ENCODE measurements at places on chromosomes 12 and 14. TPM values are rescaled to one million over a fixed set of nuclear protein-coding genes. Genes with fewer than 3 reads are reported as not detected.
A peak's percentile ranks its signal among the peaks of the same experiment; 100 is the strongest.

GRCh38 chr12:57836442-57837375 lies 9.8 kb downstream of the CTDSP2 start:
- H3K27me3 ChIP-seq, result no peaks in the 10 kb centered on the region
- no peak overlapping the region for H3K4me3 ChIP-seq
- peaks cover 100% of the 10 kb centered on the region for H3K4me1 ChIP-seq
- no peaks in the 10 kb centered on the region for H3K36me3 ChIP-seq

TAMALIN gene
- 10.7 TPM for total RNA-seq

TAS2R31 gene
- 2.8 TPM for total RNA-seq

GRCh38 chr14:65483647-65484046 lies 71.1 kb downstream of the FUT8 start:
- no peaks in the 10 kb centered on the region for H3K27me3 ChIP-seq
- H3K27ac ChIP-seq, result no peak overlapping the region
- H3K36me3 ChIP-seq, result no peaks in the 10 kb centered on the region
- H3K4me1 ChIP-seq, result peaks cover 8% of the 10 kb centered on the region
- DNase-seq, result no peak

- no peak overlapping the region for H3K4me3 ChIP-seq
- no peak for DNase-seq
- no peaks in the 10 kb centered on the region for H3K27me3 ChIP-seq
- H3K36me3 ChIP-seq, result no peaks in the 10 kb centered on the region
- peak overlapping the region; percentile 84 for H3K27ac ChIP-seq
Measured at GRCh38 chr14:68806526-68807147, 13.8 kb upstream of the ZFP36L1 start.

DNA sequence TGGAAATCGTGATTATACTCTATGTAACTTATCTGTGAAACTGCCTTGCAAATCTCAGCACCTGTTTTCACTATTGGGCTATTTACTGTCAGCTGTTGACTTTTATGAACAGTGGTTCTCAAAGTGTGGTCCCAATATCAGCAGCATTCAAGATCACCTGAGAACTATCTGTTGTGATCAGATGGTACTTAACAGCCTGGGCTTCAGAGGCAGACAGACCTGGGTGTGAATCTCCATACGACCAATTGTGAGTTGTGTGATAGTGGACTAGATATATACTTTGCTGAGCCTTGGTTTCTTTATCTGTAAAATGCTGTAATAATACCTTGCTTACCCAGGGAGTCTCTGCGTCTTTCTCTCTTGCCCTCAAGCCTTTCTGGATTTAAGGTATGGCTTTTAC lies 105.1 kb downstream of the ERGIC2 start:
- no peaks in the 10 kb centered on the region for H3K27me3 ChIP-seq
- no peaks in the 10 kb centered on the region for H3K4me1 ChIP-seq
- peaks cover 6% of the 10 kb centered on the region for H3K36me3 ChIP-seq
- DNase-seq, result no peak
- H3K27ac ChIP-seq, result no peak overlapping the region

- no peaks in the 10 kb centered on the region for H3K27me3 ChIP-seq
- no peaks in the 10 kb centered on the region for H3K4me1 ChIP-seq
- no peak overlapping the region for H3K4me3 ChIP-seq
Measured at GRCh38 chr14:85038526-85039352, 491.2 kb upstream of the FLRT2 start.

GRCh38 chr14:24381363-24382063 lies 13.5 kb downstream of the NFATC4 start:
- no peak overlapping the region for H3K4me3 ChIP-seq
- DNase-seq, result no peak
- peaks cover 20% of the 10 kb centered on the region for H3K4me1 ChIP-seq
- no peaks in the 10 kb centered on the region for H3K27me3 ChIP-seq
- H3K36me3 ChIP-seq, result no peaks in the 10 kb centered on the region

DNA sequence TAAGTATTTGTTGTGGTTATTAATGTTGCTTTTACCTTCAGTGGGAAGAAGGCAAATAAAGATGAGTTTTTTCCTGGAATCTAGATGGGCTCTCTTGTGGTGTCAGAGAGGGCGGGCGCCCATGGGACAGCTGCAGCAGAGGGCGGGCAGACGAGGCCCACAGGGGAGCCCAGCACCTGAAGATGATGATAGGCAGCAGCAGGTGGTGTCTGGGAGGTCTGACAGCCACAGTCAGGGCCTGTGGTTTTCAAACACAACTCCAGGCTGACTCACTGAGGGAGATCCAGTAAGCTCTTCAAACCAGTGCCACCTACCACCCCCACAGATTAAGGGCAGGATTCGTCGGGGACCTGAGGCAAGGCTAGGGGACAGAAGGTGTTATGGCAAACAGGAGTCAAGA lies 42.8 kb downstream of the NKX2-1 start:
- no peak overlapping the region for H3K4me3 ChIP-seq
- DNase-seq, result no peak
- no peaks in the 10 kb centered on the region for H3K4me1 ChIP-seq
- no peaks in the 10 kb centered on the region for H3K36me3 ChIP-seq
- H3K27me3 ChIP-seq, result no peaks in the 10 kb centered on the region

RILPL1 gene
- 6.0 TPM for total RNA-seq

- H3K4me1 ChIP-seq, result no peaks in the 10 kb centered on the region
- no peak overlapping the region for H3K4me3 ChIP-seq
- H3K27me3 ChIP-seq, result no peaks in the 10 kb centered on the region
- DNase-seq, result no peak
Measured at GRCh38 chr14:95703805-95704204, 10.1 kb downstream of the TCL1A start.

SLC5A8 gene
- not detected for total RNA-seq

DNA sequence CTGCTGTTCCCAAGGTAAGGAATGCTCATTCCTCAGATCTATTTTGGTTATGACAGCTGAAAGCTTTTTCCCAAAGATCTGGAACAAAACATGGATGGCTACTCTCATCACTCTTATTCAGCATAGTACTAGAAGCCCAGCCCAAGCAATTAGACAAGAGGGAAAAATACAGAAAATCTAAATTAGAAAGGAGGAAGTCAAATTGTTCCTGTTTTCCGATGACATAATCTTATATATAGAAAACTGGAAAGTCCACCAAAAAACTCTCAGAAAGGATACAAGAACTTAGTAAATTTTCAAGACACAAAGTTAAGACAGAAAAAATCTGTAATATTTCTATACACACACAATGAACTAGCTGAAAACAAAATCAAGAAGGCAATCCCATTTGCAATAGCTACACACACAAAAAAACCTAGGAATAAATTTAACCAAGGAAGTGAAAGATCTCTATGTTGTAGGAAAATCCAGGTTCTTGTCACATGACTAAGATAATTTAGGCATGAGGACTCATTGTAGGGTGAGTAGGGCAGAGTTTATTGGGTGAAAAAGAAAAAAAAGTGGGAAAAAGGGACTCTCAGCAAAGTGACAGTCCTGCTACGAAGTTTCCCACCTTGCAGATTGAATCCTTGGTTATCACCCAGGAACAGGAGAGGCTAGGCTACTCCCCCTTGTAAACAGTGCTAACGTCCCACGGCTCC lies 28.6 kb upstream of the KLRB1 start:
- H3K36me3 ChIP-seq, result no peaks in the 10 kb centered on the region
- H3K4me1 ChIP-seq, result peaks cover 13% of the 10 kb centered on the region
- H3K4me3 ChIP-seq, result no peak overlapping the region

DNA sequence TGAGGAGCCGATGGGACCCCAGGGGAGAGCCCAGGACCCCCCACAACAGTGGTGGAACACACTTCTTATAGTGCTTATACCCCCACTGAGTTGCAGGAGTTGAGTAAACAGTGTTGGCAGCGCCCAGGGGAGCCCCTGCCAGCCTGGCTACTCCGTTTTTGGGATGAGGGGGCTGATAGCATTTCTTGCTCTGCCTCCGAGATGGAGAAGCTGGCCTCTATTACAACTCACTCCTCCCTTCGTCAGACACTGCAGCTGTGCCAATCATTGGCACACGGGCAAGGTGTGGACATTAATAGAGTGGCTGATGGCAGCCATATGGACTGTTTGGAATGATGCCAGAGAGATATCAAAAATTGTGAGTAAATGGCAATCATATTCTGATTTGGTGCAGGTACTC lies 94.9 kb upstream of the TMPO start:
- no peak for DNase-seq
- H3K27me3 ChIP-seq, result no peaks in the 10 kb centered on the region
- H3K36me3 ChIP-seq, result no peaks in the 10 kb centered on the region
- no peak overlapping the region for H3K4me3 ChIP-seq
- peaks cover 4% of the 10 kb centered on the region for H3K4me1 ChIP-seq
- H3K27ac ChIP-seq, result no peak overlapping the region

DNA sequence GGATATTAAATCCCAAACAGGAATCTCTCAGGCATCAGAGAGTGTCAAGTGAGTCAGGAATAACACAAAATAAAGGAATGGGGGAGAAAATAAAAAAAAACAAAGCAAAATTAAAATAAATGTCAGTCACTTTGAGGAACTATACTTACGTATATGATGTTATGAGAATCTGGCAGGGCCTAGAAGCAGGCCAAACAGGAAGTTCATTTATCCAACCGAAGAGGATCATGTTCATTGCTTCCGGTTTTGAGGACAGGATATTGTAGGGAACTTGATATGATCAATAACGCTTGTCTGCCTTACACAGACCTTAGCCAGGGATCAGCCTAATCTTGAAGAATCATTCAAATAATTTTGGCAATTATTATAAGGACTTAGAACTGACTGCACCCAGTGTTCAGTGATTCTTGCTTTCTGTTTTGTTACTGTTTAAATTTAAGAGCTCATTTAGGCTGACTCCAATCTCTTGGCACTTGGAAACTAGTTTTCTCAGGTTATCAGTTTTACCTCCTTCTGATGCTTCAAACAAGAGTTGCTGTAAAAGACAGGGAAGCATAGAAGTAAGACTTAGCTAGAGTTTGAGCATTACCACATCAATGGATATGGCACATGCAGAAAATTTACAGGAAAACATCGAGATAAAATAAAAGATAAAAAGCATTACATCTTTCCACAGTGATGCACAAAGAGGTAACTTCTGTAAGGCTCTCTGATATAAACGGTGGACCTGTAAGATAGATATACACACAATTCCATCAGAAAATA lies 53.4 kb downstream of the ZFC3H1 start:
- H3K36me3 ChIP-seq, result no peaks in the 10 kb centered on the region
- no peak for DNase-seq
- H3K4me3 ChIP-seq, result no peak overlapping the region
- no peaks in the 10 kb centered on the region for H3K27me3 ChIP-seq
- H3K4me1 ChIP-seq, result no peaks in the 10 kb centered on the region

MIP gene
- not detected for total RNA-seq

DNA sequence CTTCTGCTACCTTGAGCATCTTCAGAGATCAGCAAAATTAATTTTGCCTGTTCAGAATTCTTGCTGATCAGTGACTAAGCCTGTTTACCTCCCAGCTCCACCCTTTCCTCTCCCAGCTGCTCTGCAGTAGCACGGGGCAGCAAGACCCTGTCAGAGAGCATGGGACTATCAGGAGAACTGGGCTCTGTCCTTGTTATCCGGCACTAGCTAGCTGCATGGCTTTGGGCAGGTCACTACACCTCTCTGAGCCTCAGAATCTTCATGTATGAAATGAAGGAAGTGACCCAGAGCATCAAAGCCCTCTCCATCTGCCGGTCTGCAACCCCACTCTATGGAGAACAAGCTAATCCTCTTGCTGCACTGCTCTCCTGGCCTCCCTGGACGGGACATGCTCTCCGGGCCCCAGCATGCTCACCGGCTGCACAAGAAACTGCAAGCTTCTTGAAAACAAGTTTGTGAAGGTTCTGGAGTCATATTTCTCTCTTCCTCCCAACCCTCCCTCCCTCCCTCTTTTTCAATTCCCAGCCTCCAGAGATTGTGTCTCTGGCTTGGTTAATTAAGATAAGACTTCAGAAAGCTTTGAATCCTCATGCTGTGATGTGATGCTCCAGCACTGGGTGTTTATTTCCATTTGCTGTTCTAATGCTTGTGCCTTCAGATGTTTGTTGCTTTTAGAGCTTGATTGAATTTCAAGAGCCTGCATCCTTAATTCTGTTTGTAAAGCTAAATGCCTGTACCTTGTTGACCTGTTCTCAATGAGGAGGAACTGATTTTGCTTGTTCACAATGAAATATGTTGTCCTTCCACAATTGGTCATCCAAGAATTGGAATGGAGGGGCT lies 101.1 kb downstream of the CRACR2A start:
- no peaks in the 10 kb centered on the region for H3K36me3 ChIP-seq
- H3K4me1 ChIP-seq, result no peaks in the 10 kb centered on the region
- no peaks in the 10 kb centered on the region for H3K27me3 ChIP-seq
- DNase-seq, result no peak

NKX2-1 gene
- total RNA-seq, result not detected

DNA sequence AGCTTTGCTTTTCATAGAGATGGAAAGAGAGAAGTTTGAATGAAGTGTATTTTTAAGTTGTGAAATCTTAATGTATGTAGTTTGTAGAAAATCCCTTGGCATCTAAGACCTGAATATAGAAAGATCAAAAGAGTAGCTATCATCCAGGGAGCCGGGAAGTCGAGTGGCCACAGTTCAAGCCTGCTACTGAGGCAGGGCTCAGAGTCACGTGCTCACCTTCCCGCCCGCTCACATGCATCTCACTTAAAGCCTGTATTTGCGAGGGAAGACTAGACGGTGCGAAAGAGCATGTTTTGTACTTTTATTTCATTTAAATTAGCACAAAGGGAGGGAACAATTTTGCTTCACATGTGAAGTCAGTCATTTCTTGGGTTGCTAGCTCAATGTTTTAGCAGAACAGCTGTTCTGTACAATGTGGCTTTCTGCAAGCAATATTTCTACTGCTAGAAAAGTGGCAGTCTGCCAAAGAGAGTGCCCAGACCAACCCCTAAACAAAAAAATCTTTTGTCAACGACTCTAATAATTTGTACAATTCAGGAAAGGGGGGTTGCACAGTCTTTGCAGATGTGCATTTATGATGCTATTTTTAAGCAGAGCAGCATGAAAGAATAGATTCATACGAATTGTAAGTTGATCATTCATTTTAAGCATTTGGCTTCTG lies 290.7 kb downstream of the NPAS3 start:
- H3K4me1 ChIP-seq, result peaks cover 4% of the 10 kb centered on the region
- H3K4me3 ChIP-seq, result no peak overlapping the region
- H3K27me3 ChIP-seq, result no peaks in the 10 kb centered on the region
- no peak overlapping the region for H3K27ac ChIP-seq

ATP2B1 gene
- total RNA-seq, result 10.9 TPM

DNA sequence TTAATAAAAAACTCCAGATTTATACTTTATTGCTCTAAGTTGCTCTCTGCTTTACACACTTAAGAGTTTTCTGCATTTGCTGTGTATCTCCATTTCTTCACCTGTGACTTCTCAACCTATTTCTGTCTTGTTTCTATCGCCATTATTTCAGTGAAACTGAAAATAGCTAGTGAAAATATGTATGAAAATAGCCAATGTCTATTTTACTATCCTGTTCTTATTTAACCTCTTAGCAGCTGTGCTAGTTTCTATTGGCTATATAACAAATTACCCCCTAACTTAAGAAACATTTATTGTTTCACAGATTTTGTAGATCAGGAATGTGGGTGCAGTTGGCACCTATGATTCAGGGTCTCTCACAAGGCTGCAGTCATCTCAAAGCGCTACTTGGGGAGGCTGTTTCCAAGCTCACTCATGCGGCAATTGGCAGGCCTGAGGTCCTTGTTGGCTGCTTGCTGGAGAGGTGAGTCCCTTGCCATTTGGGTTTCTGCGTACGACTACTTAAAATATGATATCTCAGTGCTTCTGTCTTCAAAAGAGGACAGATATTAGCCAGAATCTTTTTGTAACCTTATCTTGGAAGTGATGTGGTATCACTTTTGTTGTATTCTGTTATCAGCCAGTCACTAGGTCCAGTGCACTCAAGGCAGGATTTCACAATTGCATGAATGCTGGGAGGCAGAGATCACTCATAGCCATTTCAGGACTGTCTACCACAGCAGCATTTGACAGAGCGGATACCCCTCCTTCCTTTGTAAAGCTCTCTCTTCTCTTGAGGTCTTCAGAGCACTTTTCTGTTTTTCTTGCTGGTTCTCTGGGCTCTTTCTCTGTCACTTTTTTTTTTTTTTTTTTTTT lies 7.2 kb downstream of the ERC1 start:
- DNase-seq, result no peak
- H3K4me3 ChIP-seq, result no peak overlapping the region
- H3K4me1 ChIP-seq, result no peaks in the 10 kb centered on the region
